Transverse colon (tissue), 4 donors: ENCODE measurements at places on chromosomes 2 and 18.

- H3K27me3 ChIP-seq, result no peaks in the 10 kb centered on the region
- H3K36me3 ChIP-seq, result no peaks in the 10 kb centered on the region
- H3K4me3 ChIP-seq, result no peak overlapping the region
- DNase-seq, result no peak
- H3K4me1 ChIP-seq, result no peaks in the 10 kb centered on the region
- no peak overlapping the region for H3K27ac ChIP-seq
Measured at GRCh38 chr2:41870265-41870585, 177.6 kb upstream of the PKDCC start.

- no peak overlapping the region for H3K27ac ChIP-seq
- DNase-seq, result no peak
- H3K36me3 ChIP-seq, result no peaks in the 10 kb centered on the region
- no peaks in the 10 kb centered on the region for H3K27me3 ChIP-seq
Measured at GRCh38 chr18:5951515-5952091, 56.3 kb upstream of the TMEM200C start.

DNA sequence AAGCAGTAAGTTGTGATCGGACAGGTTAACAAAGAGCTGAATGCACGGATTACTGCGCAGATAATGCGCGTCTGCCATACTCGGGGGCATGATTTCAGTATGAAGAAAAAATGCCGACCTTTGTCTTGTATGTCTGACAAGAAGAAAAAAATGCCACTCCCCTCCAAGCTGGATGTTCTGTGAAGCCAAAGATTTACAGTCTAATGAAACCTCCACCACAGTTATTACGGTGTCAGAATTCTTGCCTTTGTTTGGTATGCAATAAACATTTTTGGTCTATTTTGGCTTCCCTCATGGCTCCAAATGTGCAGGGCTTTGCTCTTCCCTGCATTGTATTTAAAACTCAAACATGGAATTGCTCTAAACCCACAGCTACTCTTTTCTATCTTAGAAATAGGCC lies 72.2 kb upstream of the THUMPD2 start:
- H3K36me3 ChIP-seq, result no peaks in the 10 kb centered on the region
- no peak overlapping the region for H3K4me3 ChIP-seq
- no peaks in the 10 kb centered on the region for H3K4me1 ChIP-seq
- H3K27me3 ChIP-seq, result no peaks in the 10 kb centered on the region
- no peak for DNase-seq
- H3K27ac ChIP-seq, result peak overlapping the region; percentile 28

- no peak for DNase-seq
- H3K27me3 ChIP-seq, result no peaks in the 10 kb centered on the region
- H3K4me1 ChIP-seq, result peaks cover 29% of the 10 kb centered on the region
- no peak overlapping the region for H3K4me3 ChIP-seq
Measured at GRCh38 chr2:165584126-165584654, 114.7 kb downstream of the CSRNP3 start.

- DNase-seq, result no peak
- no peak overlapping the region for H3K27ac ChIP-seq
- H3K4me3 ChIP-seq, result no peak overlapping the region
- H3K27me3 ChIP-seq, result no peaks in the 10 kb centered on the region
Measured at GRCh38 chr18:64618390-64618789, 469.5 kb upstream of the LINC00305 start.

DNA sequence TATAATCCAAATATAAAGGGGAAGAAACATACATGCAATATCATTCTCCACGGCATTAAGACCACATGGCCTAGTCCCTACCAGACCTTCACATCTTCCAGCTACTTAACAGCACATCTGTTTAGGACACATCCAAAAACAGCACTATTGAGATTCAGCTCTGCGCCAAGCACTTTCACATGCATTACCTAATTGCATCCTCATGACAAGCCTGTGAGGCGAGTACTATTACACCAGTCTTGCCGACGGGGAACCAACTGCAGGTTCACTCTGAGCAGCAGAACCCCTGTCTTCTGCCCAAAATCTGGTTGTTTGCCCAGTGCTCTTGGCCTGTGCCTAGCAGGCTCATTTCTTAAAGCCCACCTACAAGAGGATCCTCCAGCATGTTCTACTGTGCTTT lies 66.7 kb downstream of the AAK1 start:
- no peak for DNase-seq
- no peaks in the 10 kb centered on the region for H3K27me3 ChIP-seq
- H3K4me3 ChIP-seq, result no peak overlapping the region
- H3K4me1 ChIP-seq, result peaks cover under 1% of the 10 kb centered on the region
- H3K36me3 ChIP-seq, result no peaks in the 10 kb centered on the region

DNA sequence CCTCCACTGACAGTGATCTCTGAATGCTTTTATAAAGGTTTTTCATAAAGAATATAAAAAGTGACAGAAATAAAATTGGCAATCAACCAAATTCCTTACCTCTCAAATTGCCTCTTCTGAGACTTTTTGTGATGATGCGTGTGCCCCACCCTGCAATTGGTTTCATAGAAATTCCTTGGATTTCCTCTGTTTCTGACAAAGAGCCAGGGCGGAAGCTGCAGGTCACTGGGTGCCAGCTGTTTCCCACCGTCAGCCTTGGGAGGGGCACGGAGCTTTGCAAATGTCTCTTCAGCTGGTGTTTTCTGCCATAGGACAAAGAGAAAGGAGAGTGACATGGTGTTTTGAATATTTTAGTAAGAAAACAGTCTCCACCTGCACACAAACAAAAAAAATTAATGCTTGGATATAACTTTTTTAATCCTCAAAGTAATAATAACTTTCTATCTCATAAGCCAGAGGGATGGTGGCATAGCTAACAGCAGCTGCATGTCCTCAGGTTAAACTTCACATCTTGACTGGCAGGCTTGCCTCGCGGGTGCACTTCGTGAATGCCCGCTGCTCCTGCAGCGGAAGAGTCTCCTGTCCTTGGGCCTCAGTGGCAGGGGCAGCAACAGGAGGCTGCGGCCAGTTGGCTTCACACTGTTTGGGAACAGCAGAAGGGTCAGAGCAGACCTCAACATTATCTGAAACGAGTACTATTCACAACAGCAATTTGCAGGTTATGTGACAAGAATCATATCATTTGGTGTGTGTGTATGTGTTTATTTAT lies 24.7 kb downstream of the AGAP1 start:
- H3K27me3 ChIP-seq, result no peaks in the 10 kb centered on the region
- no peak overlapping the region for H3K4me3 ChIP-seq
- peak overlapping the region; percentile 26 for H3K27ac ChIP-seq
- DNase-seq, result peak; percentile 64
- peaks cover 20% of the 10 kb centered on the region for H3K4me1 ChIP-seq

DNA sequence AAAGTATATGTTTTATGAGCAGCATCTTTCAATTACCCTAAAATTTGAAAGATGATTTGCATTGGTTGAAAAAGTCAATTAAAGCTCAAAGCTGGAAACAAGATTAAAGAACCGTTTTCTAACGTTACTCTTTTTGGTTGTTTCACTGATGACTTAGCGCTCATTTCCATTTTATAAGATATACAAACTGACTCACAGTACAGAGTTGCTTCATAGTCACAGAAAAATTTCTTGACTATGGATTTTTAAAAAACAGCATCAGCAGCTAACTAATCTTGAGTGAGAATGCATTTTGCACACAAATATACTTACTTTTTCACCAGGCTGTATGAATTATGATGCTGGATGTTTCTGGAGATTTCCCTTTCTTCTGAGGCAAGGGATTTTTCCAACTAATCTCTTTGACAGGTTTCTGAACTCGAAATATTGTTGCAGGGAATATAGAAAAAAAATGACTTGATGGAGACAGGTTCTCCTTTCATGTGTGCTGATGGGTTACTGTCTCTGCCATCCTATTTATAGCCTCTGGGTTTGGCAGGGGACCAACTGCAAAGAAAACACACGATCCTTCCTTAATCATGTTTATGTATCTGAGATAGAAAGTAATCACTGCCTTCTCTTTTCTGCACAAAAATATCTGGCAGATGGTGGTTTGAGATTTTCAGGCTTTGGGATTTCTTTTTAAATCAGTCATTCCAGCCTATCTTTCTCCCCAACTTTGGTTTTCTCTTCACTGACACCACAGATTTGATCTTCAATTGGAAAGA lies 129.4 kb upstream of the DAPL1 start:
- H3K27me3 ChIP-seq, result no peaks in the 10 kb centered on the region
- H3K4me1 ChIP-seq, result no peaks in the 10 kb centered on the region
- no peak overlapping the region for H3K4me3 ChIP-seq
- H3K27ac ChIP-seq, result no peak overlapping the region
- no peaks in the 10 kb centered on the region for H3K36me3 ChIP-seq
- no peak for DNase-seq

DNA sequence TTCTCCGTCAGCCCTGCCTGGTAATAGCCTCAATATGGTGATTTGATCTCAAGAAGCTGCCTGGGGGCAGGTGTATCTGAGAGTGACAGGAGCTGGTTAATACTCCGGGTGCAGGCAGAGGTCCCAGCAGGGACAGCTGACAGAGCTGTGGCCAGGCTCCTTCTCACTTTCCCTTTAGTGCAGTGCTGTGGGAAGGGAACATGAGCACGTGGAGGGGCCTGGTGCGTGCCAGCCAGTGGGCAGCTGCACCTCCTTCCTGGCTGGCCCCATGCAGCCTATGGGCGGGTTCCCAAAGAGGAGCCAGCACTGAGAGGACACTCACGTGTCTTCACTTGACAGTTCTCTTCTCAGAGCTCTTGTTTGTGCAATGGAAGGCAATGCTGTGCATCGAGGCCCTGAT lies 9.1 kb downstream of the CNNM4 start:
- H3K4me3 ChIP-seq, result no peak overlapping the region
- peak overlapping the region; percentile 87 for H3K27ac ChIP-seq
- H3K27me3 ChIP-seq, result no peaks in the 10 kb centered on the region
- DNase-seq, result peak; percentile 54

GRCh38 chr18:50982086-50982801 lies 14.4 kb downstream of the ELAC1 start:
- peak; percentile 38 for DNase-seq
- no peaks in the 10 kb centered on the region for H3K27me3 ChIP-seq
- no peak overlapping the region for H3K4me3 ChIP-seq
- peak overlapping the region; percentile 70 for H3K27ac ChIP-seq
- peaks cover 17% of the 10 kb centered on the region for H3K4me1 ChIP-seq

DNA sequence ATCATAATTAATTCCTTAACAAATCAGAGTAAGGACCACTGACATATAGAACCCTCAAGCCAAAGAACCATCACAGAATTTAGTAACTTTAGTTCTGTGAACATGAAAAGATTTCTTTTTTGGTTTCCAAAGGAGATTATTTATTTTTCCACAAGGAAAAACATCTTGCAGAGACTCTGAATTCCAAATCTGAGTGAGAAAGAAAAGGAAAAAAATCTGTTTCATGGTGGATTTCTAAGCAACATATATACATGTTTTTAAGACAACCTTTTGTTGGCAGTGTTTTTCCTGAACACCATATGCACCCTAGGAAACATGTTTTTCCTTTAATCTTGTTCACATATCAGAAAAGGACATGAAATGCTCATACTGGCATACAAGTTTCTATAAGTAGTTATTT lies 149.8 kb downstream of the AGPS start:
- H3K36me3 ChIP-seq, result no peaks in the 10 kb centered on the region
- H3K4me1 ChIP-seq, result no peaks in the 10 kb centered on the region
- no peak overlapping the region for H3K27ac ChIP-seq
- DNase-seq, result no peak
